B cell (primary cell): ENCODE measurements at places on chromosomes 3 and 15.

DNA sequence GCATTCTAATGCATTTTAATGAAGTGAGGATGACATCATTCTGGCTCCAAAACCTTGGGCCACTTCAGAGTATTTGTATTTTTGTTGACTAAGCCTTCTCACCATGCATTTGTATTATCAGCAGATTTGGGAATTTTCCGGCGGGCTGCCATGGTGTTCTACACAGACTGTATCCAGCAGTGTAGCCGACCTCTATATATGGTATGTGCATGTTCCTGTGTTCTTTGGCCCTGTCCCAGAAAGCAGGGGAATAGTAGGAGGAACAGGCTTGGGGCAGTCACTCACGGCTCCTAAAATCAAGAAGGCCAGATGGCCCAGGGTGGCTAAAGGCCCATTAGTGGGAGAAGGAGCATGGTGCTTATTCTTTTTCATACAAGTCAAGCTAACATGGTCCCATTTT lies 80.5 kb downstream of the USF3 start:
- peaks cover 69% of the 10 kb centered on the region for H3K36me3 ChIP-seq
- no peak overlapping the region for H3K4me3 ChIP-seq
- no peaks in the 10 kb centered on the region for H3K27me3 ChIP-seq
- H3K27ac ChIP-seq: no peak overlapping the region

- peaks cover 8% of the 10 kb centered on the region for H3K4me1 ChIP-seq
- H3K27ac ChIP-seq: no peak overlapping the region
- H3K4me3 ChIP-seq: no peak overlapping the region
- H3K36me3 ChIP-seq: no peaks in the 10 kb centered on the region
These were observed 4.6 kb upstream of the OXTR start for GRCh38 chr3:8773941-8774542.

GRCh38 chr3:165749821-165750220 lies 87.4 kb downstream of the BCHE start:
- no peak for DNase-seq
- no peaks in the 10 kb centered on the region for H3K27me3 ChIP-seq
- no peak overlapping the region for H3K27ac ChIP-seq
- H3K36me3 ChIP-seq: no peaks in the 10 kb centered on the region
- no peak overlapping the region for H3K4me3 ChIP-seq

- peak; percentile 35 for DNase-seq
- no peak within 1 kb of the TSS for H3K27ac ChIP-seq
- H3K27me3 ChIP-seq: no peaks in the 10 kb centered on the region
These were observed at the start of gene MAP1A for GRCh38 chr15:43517354-43518196. Gene MAP1A, plus strand, starts transcription at chr15:43517608. Its CDS starts 3,866 bp downstream, at chr15:43521474.

GRCh38 chr3:65485826-65486469 lies 552.8 kb downstream of the MAGI1 start:
- no peak for DNase-seq
- H3K4me1 ChIP-seq: no peaks in the 10 kb centered on the region
- H3K27ac ChIP-seq: no peak overlapping the region
- no peaks in the 10 kb centered on the region for H3K36me3 ChIP-seq
- H3K27me3 ChIP-seq: no peaks in the 10 kb centered on the region
- H3K4me3 ChIP-seq: no peak overlapping the region

DNA sequence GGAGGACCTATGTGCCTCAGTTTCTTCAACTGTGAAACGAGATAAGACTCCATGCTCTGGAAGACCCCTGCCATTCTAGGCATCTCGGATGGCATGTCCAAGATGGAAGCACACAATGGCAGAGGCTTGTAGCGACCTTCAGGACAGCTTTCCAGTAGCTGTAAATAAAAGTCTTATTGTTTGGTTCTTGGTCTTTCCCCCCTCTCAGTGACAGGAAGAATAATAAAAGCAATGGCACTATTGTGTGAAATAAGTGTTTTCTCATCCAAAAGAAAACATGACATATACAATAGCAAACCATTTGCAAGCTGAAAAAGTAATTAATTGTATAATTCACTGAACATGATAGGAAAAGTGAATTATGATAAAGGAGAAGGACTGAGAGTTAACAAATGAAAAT lies 32.5 kb upstream of the CD47 start:
- DNase-seq: no peak
- H3K4me3 ChIP-seq: peak overlapping the region; percentile 20
- H3K27me3 ChIP-seq: no peaks in the 10 kb centered on the region
- no peaks in the 10 kb centered on the region for H3K36me3 ChIP-seq
- peak overlapping the region; percentile 99 for H3K27ac ChIP-seq

DNA sequence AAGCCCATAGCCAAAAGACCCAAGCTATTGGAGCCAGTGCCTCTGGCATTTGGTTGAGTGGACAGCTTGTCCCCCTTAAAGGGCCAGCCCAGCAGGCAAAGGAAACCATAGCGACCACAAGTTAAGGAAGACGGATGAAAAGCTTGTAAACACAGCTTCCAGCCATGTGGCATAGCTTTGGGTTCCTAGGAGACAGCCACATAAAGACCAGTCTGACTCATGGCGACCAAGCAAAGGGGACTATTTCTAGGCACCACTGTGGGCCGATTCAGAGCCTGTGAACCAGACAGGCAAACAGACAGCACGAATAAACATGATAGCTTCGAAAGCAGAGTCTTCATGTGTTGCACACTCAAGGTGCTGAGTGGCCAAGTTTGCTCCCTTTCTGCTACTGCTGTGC lies 30.5 kb upstream of the SRGAP3 start:
- H3K4me3 ChIP-seq: no peak overlapping the region
- no peak for DNase-seq

- no peaks in the 10 kb centered on the region for H3K36me3 ChIP-seq
- H3K4me1 ChIP-seq: no peaks in the 10 kb centered on the region
- H3K4me3 ChIP-seq: no peak overlapping the region
- H3K27me3 ChIP-seq: no peaks in the 10 kb centered on the region
- DNase-seq: no peak
These were observed 186.5 kb downstream of the TUSC7 start for GRCh38 chr3:116896116-116896515.

DNA sequence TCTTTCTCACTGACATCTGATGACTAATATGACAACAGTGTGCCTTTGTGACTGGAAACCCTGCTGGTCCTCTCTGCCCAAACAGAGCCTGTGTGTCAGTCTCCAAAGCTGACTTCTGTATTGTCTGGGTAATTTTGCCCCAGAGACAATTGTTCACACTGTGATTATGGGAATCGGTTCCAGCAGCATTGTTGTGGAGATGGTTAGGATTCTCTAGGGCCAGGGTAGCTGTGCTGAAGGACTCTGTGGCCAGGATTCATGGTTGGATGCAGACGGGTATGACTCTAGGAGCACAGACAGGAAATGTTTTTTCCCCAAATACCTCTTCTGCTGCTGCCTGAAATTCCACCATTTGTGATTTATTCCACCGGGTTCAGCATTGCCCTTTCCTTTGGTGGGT lies 57.5 kb upstream of the ITGA11 start:
- H3K27me3 ChIP-seq: peaks cover 8% of the 10 kb centered on the region
- DNase-seq: no peak
- H3K27ac ChIP-seq: no peak overlapping the region

DNA sequence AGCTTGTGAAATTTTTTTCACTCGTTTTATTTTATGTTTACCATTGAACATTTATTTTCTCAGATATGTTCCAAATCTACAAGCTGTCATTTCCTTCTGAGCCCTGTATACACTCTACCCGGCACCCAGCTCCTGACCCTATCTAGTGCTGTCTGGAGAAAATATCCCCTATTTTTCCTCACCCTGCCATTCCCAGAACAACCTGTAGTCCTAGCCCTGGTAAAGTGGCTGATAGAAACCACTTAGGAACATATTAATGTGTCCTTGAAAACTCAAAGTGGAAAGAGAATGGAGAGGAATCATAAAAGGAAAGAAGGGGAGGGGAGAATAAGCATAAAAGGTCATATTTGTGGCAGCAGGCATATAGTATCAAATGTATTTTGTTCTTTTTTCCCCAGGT lies 8.2 kb upstream of the TIMMDC1 start:
- H3K4me3 ChIP-seq: no peak overlapping the region
- H3K27ac ChIP-seq: no peak overlapping the region
- no peaks in the 10 kb centered on the region for H3K27me3 ChIP-seq
- H3K36me3 ChIP-seq: peaks cover 23% of the 10 kb centered on the region
- DNase-seq: no peak
- no peaks in the 10 kb centered on the region for H3K4me1 ChIP-seq

DNA sequence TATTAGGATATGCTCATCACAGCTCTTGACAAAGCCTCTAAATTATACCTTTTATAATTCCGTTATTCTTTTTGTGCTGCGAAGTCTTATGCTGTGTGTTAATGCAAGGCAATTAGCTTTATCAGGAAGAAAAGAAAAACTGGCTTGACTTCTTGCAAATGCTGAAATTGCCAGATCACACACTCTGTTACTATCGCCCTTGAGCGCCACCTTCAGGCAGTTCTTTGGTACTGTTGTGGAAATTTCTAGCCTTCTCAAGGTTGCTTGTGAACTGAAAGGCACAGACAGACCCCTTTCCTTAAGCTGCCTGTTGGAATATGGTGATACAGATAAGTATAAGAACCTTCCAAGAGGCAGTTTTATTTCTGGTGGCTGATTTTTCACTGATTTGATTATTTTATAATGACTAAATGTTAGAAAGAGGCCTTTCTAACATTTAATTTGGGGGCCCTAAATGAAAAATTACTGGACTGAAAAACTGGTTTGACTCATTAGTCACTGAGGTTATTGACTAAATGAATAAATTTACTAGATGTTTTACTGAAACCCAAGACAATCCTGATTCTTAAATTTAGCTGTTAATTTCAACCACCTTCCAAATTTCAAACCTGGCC lies 126.2 kb upstream of the RASGRP1 start:
- DNase-seq: peak; percentile 82
- H3K36me3 ChIP-seq: no peaks in the 10 kb centered on the region
- H3K27me3 ChIP-seq: no peaks in the 10 kb centered on the region
- H3K27ac ChIP-seq: no peak overlapping the region
- peaks cover 3% of the 10 kb centered on the region for H3K4me1 ChIP-seq

DNA sequence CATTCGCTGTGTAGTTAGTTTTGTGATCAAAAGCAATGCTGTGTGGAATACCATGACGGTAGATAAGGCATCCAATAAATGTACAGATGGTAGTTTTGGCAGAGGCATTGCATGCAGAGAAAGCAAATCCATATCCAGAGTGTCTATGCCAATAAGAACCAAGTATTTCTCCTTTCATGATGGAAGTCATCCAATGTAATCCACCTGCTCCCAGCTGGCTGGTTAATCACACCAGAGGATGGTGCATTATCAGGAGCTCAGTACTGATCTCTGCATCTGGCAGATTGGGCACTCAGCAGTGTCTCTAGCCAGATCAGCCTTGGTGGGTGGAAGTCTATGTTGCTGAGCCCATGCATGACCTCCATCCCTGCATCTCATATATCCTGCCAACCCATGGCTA lies 677.7 kb upstream of the NECTIN3 start:
- no peaks in the 10 kb centered on the region for H3K36me3 ChIP-seq
- DNase-seq: no peak
- H3K27ac ChIP-seq: no peak overlapping the region
- H3K4me3 ChIP-seq: no peak overlapping the region
